ENCODE measurements at places on chromosomes 6 and 20.

GRCh38 chr6:95384988-95385387 lies 192.3 kb upstream of the MANEA start:
- DNase-seq = no peak

DNA sequence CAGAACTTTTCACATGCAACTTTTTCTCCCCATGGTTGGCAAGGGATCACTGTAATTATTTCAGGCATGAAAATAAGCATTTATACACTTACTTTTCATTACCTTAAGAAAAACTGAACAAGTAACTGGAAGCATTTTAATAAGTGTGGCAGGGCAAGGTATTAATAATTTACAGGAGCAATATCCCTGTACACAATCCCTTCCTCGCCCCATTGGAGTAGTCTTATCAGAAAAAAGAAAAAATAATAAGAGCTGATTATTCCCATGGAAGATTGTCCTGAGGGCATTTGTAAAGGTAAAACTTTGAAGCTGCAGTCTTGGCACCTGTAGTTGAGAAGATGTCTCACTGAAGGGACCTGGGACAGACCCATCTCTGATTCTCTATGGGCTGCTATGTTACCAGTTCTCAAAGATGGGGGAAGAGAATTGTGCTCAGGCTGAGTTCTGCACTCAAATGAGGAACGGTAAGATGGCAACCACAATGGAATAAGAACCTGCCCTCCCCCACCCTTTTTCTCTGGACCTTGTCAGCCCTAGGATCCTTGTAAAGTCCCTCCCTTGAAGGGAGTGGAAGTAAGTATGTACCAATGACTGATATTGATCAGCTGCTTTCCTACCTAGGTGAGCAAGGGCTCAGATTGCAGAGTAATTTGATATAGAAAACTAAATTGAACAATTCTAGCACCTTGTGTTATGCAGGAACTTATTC lies 70.0 kb upstream of the AHI1 start:
- DNase-seq = no peak

DNA sequence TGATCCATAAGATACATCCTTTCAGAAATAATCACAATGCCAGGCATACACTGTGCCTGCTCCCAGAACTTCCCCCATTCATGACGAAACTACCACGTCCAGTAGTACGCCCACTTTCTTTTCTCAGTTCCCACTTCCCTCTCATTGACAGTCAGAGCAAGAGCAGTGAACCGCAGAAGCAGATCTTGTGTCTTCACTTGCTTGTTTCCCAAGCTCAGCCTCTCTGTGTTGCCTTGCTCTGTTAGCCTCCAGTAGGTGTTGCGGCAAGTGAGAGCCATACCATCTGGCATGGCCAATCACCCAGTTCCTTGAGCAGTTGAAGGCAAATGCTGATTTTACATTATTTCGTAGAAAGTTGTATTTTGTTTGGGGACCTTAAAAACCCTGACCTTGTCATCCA lies 11.7 kb downstream of the UST start:
- DNase-seq = no peak

DNA sequence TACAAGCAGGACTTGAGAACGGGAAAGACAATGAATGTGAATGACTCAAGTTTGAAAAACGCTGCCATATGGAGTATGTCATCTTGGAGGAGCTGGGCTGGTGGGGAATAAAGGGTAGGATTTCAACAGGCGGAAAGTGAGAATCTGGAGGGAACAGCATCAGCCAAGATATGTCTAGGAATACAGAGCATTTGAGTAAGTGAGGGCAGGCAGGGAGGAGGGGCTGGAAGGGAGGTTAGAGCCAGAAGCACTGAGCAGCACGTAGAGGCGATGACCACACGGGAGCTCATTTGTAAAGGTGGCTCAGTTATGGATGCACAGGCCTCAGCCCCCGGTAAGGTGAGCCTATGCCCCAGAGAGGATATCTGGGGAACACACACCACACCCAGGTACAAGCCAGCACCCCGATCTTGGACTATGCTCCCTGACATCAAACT lies 115.1 kb downstream of the ZMYND8 start:
- DNase-seq = no peak

GRCh38 chr6:69362209-69362608 lies 434.6 kb downstream of the LMBRD1 start:
- DNase-seq = no peak

DNA sequence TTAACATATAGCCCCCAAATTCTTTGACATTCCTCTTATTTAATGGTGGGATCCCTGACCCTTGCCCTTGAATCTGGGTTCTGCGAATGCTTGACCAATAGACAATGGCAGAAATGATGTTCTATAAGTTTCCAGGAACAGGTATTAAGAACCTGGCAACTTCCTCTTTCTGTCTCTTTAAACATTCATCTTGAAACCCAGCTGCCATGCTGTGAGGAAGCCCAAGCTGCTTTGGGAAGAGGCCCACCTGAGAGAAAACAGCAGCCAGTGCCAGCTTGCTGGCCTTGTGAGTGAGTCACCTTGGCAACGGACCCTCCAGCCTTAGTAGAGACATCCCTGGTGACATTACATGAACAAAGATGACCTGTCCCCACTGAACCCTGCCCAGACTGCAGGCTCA lies 45.2 kb upstream of the RALY start:
- DNase-seq = no peak

DNA sequence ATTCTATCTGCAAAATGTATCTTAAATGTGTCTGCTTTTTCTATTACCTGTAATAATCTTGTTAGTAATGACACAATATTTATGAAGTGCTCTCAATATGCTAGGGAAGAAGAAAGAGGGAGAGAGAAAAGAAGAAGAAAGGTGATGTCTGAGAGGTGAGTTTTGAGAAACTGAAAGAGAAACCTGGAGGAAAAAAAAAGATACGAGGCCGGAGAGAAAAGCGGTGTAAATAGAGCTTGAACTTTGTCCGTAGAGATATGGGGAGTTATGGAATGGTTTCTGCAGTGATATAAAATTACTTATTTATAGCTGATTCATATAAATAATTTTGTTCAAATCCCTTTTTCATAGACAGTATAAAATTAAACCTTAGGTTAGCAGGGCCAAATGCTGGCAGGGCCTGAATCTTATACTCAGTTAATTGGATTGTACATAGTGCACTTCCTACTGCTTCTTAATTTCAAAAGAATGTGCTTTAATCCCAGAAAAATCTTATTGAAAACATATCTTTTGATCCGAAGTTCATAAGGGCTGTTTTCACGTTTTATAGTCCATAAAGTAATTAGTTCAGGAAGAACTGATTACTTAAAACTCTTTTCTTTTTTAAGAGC lies 43.0 kb downstream of the MYB start:
- DNase-seq = no peak

GRCh38 chr20:57921676-57922075 lies 211.9 kb upstream of the PMEPA1 start:
- no peak for DNase-seq
